Stimulated activated CD4-positive, alpha-beta T cell treated with anti-CD3 and anti-CD28 coated beads, TNF-alpha, amount 100 ng/mL, for 4 hours (primary cell): ENCODE measurements at places on chromosomes 2 and 18.
A peak's percentile ranks its signal among the peaks of the same experiment; 100 is the strongest.

- DNase-seq = no peak
These were observed 10.1 kb upstream of the CCDC138 start for GRCh38 chr2:108776475-108776874.

DNA sequence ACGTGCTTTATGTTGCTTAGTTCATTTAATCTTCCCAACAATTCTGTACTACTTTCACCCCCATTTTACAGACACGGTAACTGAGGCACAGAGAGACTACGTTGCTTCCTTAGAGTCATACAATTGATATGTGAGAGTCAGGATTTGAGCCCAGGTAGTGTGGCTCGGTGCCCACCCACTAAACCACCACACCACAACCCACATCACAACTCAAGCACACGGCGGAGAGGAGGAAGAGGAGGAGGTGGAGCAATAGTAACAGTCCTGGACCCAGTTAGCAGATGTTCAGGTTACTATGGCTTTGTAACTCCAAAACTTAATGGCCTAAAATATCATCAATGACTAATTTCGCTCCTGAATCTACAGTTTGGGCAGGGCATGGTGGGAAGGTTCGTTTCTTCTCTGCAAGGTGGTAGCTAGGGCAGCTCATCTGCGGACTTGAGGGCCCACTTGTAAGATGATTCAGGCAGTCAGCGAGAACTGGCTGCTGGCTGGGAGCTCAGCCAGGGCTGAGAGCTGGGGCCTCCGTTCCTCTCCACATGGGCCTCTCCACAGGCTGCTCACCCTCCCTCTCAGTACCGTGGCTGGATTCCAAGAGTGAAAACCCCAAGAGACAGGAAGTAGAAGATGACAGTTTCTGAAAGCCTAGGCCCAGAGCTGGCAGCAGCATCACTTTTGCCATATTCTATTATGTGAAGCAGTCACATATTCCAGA, 167.1 kb downstream of the ZFP36L2 start:
- peak; percentile 11 for DNase-seq

- no peak for DNase-seq
These were observed 105.0 kb downstream of the SMC6 start for GRCh38 chr2:17648581-17648980.

GRCh38 chr2:212923393-212923792, 228.0 kb downstream of the IKZF2 start:
- DNase-seq = no peak

- DNase-seq = no peak
These were observed 21.6 kb upstream of the TMEFF2 start for GRCh38 chr2:192216336-192216735.

DNA sequence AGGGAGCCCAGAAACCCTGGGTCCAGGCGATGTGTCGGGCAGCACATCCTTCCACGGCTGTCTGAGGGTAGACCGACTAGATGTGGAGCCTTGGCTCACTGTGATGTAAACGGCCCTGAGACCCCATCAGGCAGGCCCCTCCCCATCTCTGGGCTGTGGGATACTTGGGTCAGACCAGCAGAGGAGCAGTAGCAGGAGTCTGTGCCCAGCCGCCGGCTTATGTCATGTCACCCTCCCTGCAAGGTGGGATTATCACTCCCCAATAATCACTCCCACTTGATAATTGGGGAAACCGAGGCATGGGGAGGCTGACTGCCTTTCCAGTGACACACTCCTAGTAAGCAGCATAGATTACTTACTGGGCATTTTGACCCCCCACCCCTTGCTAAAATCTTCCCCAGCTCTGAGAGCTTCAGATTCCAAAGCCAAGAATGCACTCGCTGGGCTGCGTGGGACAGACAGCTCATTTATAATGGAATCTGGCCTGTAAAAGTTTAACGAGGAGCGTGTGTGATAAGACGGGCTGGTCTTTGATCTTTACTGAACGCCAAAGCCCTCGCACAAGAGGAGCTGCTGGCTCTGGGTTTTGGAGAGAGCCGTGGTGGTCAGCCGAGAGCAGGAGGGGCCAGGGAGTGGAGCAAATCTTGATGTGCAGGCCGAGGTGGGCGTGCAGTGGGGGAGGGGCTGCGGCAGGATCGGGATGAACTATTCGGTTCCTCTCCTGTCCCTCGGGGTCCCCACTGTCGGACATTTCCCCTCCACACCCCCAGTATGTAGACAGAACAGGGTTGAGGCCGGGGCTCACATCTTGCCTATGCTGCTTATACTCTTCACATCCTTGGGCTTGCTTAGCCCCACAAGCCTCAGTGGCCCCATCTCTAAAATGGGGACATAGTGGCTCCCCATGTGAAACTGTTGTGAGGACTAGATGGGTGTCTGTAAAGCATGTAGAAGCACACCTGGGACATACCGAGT, 200.0 kb downstream of the GLI2 start:
- no peak for DNase-seq

DNA sequence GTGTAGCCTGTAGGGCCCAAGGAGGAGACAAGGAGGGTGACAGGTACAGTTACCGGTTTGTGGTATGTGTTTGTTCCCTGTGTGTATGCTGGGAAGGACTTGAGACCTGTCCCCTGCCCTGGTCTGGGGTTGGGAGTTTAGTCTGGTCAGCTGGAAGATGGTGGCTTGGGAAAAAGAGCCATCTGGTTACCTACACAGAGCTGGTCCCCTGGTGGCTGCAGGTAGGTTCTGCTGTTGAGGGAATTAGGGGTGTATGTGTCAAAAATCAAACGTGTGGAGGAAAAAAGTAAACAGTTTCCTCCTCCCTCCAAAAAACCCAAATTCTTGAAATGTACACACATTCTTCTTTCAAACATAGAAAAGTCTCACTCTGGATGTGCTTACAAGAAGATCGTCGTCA, 24.3 kb downstream of the PTMA start:
- DNase-seq = no peak

GRCh38 chr18:46274266-46274665, 170.1 kb downstream of the HAUS1 start:
- DNase-seq = no peak

DNA sequence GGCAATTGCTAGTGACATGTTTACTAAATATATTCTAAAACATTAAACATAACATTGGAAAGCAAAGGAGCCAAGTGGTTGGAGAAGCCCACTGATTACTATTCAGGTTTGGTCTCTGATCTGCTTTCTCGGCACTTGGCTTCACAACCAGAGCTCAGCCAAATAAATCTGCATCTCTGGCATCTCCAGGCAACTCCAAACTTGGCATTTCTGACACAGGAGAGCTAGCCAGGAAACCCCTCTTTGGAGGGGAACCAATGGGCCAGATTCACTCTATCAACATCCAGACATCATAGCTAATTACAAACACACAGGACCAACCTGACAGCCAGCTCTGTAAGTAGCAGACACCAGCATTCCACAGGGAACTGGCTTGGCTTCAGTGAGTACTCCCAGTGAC, 150.3 kb upstream of the ETAA1 start:
- DNase-seq = no peak

DNA sequence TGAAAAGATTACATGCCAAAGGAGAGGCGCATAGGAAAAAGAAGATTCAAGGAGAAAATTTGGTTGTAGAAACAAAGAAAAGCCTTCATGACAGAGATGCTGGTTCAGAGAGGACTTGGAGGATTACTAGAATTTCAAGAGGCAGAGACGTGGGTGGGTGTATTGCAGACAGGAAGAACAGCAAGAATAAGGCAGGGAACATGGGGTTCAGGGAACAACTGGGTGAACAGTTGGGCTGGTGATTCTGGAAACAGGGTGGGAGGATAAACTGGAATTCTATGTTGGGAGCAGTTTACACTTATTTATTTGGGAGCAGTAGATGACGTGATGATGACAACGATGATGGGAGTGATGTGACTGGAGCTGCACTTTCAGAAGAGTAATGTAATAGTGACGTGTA, 18.4 kb upstream of the GMCL1 start:
- no peak for DNase-seq

- DNase-seq = no peak
These were observed 30.0 kb downstream of the FHL2 start for GRCh38 chr2:105368759-105369408.

GRCh38 chr2:109396202-109397180, 217.3 kb downstream of the SEPTIN10 start:
- no peak for DNase-seq

GRCh38 chr2:230715201-230715600, 2.6 kb downstream of the CAB39 start:
- no peak for DNase-seq

DNA sequence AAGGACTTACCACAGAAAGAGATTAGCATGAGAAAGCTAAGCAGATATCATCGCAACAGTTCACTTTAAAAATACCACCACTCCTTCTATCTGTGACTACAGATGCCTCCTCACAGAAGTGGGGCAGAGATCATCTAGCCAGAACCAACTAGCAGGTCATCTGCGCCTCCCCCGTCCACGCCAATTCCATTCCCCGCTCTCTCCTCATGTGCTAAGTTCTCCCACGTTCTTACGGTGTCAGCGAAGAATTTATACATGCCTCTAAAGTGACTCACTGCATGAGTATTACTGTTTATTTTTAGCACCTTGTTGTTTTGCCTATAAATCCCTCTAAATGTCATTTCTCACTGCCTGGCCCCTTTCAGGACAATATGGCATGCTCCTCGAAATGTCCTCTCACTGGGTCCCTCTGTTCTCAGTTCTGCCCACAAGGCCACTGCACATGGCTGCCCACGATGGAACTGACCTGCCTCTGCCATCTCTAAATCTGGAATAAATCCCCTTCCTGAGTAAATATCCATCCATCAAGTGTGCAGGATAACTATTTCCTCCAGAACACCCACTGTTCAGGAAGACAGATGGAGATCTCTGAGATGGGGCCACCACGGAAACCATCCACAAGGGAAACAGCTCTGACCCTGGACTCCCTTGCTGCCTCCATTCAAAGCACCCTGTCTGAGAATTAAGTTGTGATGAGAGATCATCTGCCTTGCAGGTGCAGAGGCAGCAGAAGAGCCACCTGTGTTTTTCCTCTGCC, 137.7 kb downstream of the IRS1 start:
- no peak for DNase-seq

DNA sequence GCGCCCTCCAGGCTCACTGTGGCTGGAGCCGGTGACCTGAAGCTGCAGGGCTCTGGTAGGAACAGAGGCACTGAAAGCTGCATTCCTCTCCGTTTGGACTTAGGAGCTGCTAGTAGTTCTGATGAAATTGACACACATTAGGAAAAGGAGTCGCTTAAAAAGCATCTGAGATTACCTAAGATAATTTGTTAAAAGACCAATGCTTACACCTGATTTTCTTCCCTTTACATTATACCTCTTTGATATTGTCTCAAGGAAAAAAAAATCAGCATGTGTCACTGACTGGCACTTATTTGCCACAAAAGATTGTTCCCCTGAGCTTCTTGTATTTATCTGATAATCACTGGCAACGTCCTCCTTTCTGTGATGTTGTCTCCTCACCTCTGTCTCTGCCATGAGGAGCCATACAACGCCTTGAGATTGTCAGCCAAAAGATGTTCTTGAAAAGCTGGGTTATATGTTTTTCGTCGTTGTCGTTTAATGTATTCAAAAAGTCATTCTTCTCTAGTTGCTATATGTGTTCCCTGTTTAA, 618 bp upstream of the CHN1 start:
- no peak for DNase-seq

DNA sequence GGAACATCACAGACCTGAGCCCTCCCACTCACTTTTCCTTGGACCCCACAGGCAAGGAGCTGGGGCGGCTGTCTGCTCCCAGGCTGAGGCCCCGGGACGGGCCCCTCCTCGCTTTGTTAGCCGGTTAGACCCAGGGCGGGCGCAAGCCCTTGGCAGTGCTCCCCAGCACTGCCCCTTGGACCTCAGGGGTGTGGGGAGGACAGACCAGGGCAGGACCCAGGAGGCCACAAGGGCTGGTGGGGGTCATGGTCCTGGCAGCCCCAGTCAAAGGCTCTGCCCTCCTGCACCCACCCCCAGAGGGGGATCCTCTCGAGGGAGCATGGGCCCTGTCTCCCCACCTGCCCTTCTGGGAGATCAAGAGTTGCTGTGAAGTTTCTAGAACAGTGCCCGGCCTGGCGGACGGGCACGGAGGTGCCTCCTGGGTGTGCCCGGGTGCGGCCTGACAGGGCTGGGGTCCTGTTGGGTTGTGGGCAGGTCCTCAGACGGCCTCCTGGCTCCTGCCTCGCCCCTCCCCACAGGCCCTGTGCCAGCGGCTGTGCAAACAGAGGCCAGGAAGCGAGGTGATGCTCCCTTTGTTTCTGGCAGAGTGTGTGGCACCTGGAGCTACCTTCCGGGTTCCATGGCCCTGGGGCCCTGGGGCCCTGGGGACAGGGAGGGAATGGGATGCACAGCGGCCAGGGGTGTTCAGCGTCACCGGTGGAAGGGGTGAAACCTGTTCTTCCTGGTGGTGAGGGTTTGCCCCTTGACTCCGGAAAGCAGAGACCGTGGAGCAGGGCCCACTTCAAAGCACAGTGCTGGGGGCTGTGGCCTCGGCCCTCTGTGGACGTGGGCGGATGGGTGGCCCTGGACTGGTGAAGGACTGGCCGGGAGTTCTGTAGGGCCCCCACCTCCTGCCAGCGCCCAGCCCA, 2.9 kb upstream of the GAL3ST2 start:
- no peak for DNase-seq

DNA sequence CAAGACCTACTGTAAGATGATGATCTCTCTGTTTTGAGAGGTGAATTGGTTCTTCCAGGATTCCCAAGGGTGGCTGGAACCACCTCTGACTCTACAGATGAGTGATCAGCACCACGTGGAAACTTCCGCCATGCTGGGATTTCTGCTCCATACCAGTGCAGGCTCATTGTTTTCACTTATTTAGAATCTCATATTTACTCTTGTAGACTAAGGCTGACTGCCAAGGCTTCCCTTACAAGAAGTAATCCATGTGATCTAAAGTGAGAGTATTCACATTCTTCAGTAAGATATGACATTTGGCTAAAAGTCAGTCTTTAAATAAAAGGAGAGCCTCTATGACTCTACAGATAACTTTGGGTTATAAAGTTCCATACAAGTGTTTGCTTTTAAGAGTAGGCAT, 322.9 kb upstream of the RAB12 start:
- DNase-seq = no peak

- DNase-seq = no peak
These were observed 123.2 kb downstream of the CAPN13 start for GRCh38 chr2:30684026-30684425.

DNA sequence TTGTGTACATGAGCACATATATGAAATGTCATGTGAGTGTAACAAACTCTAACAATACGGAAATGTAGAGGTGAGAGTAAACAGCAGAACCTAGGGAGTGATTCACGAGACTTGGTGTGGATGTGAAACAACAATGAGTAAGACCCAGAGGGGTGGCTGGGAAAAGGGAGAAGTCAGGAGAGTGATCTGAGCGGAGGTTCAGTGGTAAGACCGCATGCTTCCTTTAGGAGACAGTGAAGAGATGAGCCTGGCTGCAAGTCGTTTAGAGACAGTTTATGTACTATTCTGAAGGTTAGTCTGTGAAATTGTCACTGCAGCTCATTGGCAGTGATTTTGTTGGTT, 150.6 kb downstream of the PRPF40A start:
- DNase-seq = no peak

DNA sequence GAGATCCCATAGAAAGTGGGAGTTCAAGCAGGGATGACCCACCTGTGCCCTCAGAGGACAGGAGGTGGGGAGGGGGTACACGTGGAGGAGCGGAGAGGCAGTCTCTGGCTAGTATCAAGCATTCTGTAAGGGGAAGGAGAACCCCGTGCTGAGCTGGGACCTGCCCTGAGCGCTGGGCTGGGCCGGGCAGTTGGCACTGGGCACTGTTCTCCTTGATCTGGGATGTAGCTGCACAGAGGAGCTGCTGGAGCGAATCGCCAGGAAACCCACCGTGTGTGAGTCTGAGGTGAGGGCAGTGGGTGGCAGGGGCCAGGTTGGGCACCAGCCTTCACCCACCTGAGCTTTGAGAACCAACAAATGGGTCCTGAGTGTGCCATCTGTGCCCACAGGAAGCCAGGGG, 19.8 kb upstream of the GMPPA start:
- no peak for DNase-seq

GRCh38 chr2:17793803-17794354, 22.4 kb upstream of the MSGN1 start:
- DNase-seq = no peak
